Activated naive CD8-positive, alpha-beta T cell treated with anti-CD3 and anti-CD28 coated beads for 36 hours (primary cell): ENCODE measurements at places on chromosomes 2 and 18.

- no peak for DNase-seq
Observed at GRCh38 chr2:42795841-42796301, 3.5 kb upstream of the HAAO start.

DNA sequence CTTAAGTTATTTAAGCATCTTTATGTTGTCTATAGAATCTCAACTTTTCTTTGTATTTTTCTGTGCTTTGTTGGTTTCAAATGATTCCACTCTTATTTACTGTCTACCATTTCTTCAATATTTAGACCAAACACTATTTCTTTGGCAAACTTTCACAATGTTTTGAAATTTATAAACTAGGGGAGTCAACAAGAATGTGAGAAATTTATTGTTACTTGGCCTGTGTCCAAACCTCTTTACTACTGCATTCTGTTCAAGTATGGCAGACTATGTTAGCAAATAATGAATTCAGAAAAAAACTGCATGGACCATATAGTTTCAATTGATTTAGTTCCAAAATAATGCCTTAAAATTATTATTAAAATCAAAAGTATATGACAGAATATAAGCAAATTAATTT is 470.2 kb downstream of the FBXO15 start:
- no peak for DNase-seq

DNA sequence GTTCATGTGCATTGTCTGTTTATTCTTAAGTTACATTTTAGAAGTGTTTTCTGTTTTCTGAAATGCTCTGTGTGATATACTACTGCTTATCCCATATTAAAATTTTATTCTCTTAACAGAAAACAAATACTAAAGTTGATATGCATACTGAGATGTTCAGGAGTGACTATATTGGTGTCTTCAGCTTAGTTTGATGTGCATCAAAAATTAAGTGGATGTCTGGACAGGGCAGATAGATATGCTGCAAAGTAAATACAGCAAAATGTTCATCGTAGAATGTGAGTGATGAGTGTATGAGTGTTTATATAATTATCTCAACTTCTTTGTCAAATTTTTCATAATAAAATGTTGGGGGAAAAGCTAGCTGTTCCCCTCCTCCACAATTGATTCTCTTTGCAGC is 13.2 kb downstream of the VAPA start:
- DNase-seq = no peak

DNA sequence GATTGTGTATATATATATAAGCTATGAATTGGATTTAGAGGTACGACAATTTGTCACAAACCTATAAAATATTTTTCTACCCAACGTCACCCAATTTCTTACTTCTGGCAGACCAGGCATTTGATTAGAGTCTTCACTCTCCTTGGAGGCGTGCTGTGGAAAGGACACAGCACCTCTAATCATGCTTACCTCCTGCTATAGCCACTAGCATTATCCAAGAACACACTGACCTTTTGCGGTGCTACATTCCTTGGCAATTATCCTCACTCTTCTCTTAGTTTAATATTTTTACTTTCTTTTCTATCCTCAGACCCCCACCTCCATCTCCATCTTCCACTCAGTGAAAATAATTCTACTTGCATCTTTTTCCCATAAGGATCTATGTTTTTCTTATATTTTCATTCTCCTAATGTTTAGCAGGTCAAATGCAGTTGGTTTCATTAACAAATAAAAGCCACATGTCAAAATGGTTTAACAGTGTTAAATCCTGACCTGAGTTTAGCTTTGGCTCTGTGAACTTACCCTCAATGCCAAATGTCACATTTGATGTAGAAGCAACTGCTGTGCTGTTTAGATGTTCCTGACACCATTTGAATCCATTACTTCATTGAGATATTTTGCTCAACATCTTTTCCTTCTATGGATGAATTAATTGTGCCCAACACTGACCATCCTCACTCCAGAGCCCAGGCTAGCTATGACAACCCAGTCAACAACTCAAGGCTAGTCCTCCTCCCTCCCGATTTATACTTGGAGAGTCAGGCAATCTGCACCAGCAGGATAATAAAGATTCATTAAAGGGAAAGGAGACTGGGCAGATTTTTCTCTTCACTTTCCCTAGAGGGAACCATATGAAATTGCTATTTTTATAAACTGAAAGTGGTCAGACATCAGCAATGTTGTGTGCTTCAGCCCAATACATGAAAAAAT is 240.5 kb downstream of the MREG start:
- DNase-seq = no peak

GRCh38 chr2:133596701-133597393 is 28.6 kb upstream of the NCKAP5 start:
- no peak for DNase-seq

DNA sequence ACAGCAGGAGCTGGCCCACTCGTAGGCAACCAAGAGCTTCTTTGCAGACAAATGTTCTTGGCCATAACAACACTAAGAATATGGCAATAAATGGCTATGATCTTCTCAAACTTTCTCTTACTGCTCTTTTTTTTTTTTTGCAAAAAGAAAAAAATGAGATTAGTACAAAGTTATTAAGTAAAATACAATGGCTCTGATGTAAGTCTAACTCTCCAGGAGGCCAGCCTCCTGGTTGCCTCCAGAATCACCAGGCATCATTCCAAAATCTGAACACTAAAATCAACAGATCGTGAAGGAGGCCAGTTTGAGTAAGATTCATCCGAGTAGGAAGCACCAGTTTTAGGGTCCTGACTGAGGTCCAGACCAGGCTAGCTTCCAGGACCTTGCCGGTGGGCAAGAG is 20.8 kb upstream of the FIGN start:
- no peak for DNase-seq

DNA sequence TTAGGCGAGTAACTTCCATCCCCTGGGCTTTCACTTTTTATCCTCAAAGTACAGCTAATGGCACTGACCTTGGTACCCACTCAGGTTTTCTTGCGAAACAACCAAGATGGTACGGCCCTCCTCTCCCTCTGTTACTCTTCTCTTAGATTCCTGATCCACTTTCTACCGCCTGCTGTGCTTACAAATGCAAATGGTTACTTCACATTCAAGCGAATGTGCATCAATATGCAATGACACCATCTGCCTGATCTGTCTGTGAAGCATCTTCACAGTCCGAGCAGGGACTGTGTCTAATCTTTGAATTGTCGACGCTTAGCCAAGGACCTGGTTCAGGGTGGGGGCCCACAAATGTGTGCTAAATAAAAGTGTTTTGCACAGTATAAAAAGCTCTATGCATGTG is 112.2 kb downstream of the TRIB2 start:
- DNase-seq = no peak

DNA sequence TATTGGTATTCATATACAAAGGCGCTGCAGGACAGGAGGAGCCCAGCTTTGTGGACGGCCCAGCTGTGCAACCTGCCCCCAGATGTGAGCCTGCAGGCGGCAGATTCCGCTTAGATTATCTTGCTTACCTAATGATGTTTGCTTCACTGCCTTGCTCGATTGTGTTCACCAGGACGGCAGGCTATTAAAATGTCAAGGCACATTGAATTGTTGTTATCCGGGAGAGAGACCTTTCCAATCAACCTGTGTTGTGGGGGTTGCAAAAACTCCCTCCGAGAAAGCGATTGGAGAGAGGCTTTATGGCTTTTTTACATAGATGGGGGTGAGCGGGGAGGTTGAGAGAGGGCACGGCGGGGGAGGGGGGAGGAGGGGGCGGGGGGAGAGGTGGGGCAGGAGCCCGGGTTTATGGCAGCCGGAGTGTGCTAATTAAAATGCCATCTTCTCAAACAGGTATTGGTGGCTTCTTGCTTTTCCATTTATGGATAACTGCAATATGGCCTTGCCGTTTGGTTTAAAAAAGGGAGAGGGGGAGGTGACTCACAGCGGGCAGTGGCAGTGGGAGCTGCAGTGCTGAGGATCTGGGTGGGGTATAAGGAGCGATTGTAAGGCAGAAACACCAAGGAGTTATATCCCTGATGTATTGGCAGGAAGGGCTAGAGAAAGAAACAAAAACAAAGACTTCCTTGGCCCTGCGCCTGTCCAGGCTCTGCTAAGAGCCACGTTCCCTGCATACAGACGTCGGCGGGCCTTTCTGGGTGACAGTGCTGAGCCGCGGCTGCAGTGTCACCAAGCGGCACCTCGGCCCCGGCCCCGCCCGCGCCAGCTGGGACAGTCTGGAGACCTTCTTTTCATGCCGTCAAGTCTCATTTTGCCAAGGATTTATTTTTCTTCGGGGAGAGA is 97.2 kb downstream of the INSIG2 start:
- DNase-seq = peak; percentile 67

DNA sequence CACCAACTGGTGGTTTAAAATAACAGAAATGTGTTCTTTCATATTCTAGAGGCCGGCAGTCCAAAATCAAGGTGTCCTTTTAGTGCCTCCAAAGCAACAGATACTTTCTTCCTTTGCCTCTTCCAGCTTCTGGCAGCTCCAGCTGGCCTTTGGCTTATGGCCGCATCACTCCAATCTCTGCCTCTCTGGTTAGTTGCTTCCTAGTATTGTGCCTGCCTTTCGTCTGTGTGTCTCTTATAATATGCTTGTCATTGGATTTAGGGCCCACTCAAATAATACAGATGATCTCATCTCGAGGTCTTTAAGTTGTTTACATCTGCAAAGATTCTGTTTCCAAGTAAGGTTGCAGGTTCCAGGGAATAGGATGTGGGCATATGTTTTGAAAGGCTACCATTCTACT is 855.2 kb upstream of the ID2 start:
- DNase-seq = no peak
